ENCODE measurements at places on chromosomes 12 and 14.
A peak's percentile ranks its signal among the peaks of the same experiment; 100 is the strongest.

GRCh38 chr12:148676-149416 is 65.1 kb downstream of the SLC6A12 start:
- DNase-seq, result no peak

DNA sequence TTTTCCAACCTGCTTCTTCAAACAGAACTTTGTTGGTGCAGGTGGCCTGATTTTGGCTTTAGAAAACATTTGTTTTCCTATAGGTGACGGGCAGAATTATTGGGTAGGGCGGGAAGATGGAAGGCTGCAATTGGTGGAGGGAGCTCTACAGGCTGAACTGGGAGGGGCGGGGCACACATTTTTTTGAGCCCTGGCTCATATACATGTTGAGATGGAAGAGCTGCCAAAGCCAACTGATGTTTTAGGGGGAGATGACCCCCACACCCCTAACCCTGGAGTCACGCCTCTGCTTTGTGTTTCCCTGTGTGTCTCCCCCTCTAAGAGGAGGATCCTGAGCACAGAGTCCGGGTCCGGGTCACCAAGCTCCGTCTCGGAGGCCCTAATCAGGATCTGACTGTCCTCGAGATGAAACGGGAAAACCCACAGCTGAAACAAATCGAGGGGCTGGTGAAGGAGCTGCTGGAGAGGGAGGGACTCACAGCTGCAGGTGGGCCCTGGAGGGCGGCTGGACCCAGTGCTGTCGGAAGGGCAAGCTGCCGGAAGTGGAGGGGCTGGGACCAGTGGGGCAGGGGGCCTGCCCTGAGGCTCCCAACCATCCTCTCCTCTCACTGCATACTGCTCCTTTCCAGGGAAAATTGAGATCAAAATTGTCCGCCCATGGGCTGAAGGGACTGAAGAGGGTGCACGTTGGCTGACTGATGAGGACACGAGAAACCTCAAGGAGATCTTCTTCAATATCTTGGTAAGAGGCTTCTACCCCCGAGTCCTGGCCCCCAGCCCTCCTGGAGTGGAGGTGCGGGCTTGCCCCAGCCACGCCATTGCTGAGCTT is 18.6 kb downstream of the AGAP2 start:
- no peak for DNase-seq

GRCh38 chr12:124626971-124627411 is 59.6 kb upstream of the NCOR2 start:
- no peak for DNase-seq

DNA sequence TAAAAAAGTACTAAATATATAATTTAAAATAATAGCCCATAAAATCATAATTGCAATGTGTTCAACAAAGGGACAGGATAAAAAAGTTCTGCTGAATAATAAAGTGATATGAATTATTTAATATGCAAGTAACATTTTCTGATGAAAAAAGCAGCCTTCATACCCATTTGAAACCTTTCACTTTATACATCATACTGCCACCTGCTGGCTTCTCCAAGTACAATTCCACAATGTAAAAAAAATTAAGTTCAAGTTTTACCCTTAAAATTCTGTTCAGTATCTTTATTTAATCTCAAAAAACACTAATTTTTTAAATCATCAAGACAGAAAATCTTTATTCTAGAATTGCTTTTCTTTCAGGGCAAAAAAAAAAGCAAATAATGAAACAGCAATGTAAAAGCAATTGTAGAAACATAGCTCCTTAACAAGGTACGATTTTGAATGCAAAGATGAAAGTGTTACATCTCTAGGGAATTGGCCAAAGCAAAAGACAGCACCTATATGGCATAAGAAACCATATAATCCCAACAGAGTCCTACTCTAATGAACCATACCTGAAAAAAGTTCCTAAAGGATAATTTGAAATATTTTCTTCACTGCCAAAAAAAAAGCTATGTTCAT is 15.0 kb downstream of the MDM1 start:
- peak; percentile 68 for DNase-seq

DNA sequence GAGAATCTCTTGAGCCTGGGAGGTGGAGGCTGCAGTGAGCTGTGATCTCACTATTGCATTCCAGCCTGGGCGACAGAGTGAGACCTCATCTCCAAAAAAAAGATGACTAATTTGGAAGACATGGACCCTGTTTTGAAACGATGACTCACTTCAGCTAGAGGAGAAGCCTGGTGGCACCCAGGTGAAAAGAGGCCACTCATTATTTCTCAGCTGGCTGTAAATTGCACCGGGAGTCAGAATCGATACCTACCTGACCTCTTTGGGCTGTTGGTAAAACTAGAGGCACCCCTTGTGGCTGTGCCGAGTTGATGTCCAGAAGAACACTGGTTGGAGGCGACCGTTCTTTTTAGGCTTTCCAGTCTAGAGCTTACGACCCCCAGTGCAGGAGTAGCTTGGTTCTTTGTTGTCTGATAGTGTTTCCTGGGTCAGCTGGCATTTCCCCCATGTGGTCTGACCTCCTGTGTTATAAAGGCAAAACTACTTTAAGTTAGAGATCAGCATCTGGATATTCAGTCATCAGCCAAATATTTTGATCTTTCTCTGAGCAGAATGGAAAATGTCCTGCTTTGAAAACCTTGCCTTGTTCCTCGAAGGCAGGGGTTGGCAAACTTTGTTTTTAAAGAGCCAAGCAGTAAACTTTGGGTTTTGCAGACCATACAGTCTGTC is 93.2 kb downstream of the CHST11 start:
- no peak for DNase-seq
